GF-D8 (cell line): ENCODE measurements at places on chromosomes 5 and 9.

GRCh38 chr5:39080597-39081204, 6.5 kb upstream of the RICTOR start:
- DNase-seq = peak; percentile 13

DNA sequence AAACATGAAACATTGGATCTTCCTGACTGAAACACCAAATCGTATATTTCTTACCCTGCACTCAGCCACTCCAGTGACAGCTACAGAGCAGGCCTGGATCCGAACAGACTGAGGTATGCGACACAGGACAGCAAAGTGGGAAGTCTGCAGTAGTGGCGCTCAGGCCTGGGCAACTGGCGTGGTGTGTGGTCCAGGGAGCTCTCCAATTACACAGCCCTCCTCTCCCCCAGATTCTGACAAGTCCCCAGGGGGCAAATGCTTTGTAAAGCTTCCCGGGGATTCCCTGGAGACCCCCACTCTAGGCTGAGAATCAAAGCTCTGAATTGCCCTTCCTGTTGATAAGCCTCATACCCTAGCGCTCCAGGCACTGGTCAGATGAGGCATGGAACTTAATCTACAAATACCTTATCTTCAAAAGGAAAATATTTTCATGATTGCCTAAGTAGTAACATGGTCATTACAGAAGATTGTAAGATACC, 104.8 kb upstream of the ERCC6L2 start:
- no peak for DNase-seq

- peak; percentile 71 for DNase-seq
These were observed 27.6 kb upstream of the DUSP1 start for GRCh38 chr5:172798422-172799215.

DNA sequence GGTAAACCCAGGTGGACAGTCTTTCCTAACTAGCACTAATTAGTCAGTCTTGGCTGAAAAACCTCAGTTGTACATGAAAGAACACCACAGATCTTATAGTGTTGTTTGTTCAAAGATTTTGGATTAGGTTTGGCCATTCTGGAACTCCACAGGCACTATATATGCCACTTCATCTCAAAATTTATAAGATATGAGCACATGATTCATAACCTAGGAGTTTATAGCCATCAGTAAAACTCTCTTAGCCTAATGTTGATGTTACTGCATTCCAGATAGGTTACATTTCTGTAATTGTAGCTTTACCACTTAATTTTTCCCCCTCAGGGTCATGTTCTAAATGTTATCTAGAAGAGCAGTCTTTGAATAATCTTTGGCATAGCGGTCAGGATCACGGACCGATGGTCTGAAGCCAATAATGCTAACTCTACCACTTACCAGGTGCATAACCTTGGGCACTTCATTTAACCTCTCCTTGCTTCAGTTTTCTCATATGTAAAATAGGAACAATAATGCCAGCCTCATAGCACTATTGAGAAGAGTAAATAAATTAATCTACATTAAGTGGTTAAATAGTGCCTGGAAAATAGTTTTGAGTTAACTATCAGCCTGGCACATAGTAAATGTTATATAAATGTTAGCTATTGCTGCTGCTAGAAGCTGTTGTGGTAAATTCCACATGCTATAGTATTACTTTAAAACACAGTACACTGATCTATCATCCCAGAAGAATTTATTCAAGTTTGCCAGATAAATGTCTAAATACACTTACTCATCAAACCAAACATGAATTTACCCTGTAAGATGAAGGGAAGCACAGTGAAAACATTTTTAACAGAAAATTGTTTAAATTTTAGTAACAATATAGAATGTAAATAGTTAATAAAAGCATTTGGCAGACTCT, 743.9 kb downstream of the NR2F1-AS1 start:
- no peak for DNase-seq

DNA sequence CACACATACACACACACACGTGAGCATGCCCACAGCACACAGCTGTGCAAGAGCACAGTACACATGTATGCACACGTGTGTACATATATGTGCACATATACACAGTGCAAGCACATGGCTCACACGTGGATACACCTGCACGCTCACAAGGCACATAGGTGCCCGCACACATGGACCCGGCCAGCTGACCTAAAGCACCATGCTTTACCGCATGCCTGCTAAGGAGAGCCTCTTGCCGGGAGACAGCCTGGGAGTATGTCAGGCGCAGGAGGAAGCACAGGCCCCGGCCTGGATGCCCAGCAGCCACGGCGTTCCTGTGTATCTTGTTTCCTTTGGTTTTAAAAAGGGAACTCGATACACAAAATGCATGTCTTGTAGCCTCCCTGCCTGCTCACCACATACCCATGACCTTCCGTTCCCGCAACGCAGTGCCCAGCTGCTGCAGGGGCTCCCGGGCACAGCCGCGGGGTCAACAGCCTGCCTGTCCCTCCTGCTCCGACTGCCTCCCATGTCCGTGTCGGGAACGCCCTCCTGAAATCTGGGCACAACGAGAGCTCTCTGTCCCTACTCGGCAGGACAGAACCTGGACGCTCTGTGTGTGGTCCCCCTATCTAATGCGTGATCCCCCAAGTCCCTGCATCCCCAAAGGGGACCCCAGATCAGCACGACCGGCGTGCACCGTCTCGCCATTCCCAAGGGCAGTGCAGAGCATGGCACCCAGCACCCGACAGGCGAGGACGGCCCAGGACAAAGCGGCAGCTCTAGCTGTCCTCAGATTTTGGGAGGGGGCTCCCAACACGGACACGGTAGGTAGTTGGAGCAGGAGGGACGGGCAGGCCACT, 3.6 kb downstream of the SLC12A7 start:
- peak; percentile 14 for DNase-seq

DNA sequence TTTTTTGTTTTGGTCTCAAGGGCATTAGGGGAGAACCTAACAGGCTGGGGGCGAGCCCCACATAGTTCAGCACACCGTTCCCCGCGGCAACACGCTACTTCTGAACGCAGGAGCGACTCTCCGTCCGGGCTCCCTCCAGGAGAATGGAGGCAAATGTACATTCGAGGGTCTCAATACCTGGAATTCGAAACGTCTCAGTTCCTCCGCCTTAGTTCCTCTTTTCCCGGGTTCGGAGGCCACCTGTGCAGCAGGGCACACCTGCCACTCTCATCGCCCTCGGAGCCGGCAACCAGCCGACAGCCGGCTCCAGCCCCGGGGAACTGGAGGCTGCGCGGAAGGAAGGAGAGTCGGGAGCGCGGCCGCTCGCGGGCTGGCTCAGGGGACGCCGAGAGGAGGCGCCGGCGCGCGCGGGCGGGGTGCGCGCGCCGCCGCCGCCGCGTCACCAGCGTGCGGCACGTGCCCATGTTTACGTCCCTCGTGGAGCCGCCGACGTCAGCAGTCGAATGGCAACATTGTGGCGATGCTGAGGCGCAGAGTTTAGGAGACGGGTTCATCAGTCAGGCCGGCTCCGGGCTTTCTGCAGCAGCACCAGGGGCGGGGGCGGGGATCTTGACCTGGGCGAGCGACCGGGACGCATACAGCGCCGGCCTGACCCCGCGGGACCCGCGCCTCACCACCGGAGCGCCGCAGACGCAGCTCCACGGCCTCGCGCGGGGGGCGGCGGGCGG, at the start of gene JMY:
Gene JMY (plus strand): TSS at position 498 of the 728 bp plus-strand sequence. CDS start 520 bp downstream, outside the sequence.
- DNase-seq = peak; percentile 33
